ENCODE measurements at places on chromosomes 6 and 20.
A peak's percentile ranks its signal among the peaks of the same experiment; 100 is the strongest.

DNA sequence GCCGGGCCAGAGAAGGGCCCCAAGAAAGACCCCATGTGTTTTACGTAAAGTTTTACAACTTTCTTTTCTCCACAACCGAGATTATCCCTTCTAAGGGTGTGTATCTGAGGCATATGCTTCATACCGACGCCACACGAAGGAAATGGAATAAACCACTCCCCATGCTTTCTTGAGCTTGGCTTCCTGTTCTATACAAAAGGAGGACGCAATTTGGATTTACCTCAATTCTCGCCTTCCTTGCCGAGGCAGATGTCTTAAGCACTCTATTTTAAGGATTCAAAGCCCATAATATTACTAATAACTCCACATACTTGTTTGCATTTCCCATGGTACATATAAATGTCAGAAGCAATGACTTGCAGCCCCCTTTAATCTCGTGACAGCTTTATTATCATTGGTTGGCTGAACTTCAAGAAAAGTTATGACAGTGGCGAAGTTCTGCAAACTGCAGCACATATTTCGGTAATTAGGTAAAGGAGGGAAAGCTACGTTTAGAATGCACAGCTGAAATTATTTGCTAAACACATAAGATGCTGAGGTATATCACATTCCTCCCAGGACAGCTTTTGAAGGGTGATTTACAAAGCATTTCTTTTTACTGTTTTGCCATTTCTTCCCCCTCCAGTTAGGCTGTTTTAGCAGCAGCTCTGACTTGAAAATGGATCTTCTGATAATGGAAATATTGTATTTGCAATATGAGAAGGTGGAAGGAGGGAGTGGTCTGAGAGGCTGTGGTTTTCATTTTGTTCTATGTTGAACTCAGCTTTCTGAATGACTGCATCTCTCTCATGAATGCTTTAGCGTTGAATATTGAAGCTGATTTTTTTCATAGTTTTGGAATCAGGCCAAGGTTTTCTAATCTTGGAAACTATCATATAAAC, 330.5 kb downstream of the EPHA7 start:
- DNase-seq: peak; percentile 63

DNA sequence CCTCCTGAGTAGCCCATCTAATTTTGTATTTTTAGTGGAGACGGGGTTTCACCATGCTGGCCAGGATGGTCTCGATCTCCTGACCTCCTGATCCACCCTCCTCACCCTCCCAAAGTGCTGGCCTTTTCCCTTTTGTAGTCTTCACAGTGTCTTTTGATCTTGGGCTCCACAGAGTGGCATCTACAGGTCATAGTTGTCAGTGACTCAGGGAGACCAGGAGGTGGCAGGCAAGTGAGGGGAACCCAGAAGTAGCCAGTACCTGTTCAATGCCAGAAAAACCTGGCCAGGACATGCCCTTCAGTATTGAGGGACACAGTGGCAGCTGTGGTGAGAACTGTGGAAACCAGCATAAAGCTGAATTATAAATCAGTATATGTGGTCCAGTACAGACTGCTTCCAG, 19.6 kb downstream of the RPP21 start:
- DNase-seq: peak; percentile 6

DNA sequence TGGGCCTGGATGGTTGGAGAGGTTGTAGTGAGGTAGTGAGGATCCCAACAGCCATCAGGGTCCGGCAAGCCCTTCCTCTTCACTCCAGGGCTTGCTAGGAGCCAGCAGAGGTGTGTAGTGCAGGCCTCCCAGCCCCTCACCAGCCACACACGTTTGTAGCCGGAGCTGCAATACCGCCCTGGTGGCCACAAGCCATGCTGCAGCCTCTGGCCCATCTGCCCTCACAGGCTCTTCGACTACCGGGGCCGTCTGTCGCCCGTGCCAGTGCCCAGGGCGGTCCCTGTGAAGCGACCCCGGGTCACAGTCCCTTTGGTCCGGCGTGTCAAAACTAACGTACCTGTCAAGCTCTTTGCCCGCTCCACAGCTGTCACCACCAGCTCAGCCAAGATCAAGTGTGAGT, 36.4 kb downstream of the EIF2S2 start:
- no peak for DNase-seq

DNA sequence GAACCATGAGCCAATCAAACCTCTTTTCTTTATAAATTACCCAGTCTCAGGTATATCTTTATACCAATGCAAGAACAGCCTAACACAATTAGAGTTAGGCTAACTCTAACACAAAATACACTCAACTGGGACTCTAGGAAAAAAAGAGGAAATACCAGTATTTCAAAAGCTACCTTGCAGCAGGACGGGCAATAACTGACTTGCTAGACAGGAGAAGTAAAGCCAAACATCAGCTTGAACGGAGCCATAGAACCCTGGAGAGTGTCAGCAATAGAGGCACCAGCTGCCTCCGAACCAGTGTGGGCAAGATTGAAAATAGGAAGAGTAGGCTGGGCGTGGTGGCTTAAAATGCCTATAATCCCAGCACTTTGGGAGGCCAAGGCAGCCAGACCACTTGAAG, 162.0 kb upstream of the SOX4 start:
- DNase-seq: no peak
